Mesenteric fat pad (tissue), 1 donor: ENCODE measurements at places on chromosomes 2 and 18. TPM values are rescaled to one million over a fixed set of nuclear protein-coding genes. Genes with fewer than 3 reads are reported as not detected.

Gene NEUROD1
- not detected for total RNA-seq

Gene GATA6
- 26.6 TPM for total RNA-seq

Gene TRIB2
- 43.8 TPM for total RNA-seq

GRCh38 chr2:216478151-216478550, 20.5 kb upstream of the RPL37A start:
- no peak for DNase-seq

DNA sequence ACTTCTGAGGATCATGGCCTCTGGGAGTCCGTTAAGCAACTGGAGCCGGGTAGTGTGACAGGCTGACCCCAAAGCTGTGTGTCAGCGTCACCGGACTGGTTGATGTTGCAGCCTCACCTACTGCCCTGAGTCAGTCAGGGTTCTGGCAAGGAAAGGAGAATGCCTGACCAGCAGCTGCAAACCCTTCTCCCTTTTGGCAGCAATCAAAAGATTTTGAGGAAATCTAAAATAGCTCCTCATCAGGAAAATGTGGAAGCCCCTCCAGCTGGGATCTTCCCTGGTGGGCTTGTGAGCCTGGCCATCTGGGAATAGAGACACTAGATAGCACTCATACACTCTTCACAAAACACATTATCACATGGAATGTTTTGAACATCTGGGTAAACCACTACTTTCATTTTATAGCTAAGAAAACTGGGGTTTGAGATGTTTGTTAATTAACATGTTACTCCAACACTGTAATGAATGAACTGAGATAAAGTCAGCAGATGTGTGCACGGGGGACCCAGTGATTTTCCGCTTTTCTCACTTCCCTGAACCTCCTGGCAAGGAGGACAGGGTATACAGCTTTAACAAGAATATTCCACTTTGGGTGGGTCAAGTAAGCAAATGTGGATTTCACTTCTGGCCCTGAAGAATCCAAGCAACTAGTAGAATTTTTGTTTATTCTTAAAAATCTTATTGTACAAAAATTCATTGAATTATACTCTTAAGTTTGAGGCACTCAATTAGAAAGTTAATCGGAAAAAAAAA, 24.7 kb downstream of the CLUL1 start:
- no peak for DNase-seq

DNA sequence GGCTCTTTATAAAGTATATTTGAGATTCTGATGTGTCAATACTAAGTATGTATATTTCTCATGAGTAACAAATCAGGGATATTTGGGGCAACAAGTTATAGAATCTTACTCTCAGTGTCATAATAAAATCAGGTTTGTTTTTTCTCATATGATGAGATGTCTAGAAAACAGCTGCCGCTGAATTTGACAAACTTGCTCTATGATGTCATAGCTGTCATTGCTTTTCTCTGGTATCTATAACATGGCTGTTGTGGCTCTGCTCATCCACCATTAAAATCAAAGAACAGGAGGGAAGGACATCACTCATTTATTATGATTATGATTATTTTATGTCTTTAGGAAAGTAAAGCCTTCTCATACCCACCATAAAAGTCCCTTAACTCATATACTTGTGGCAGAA, 417.2 kb upstream of the LRRTM4 start:
- DNase-seq = no peak

GRCh38 chr2:60413814-60414168, 139.7 kb downstream of the BCL11A start:
- no peak for DNase-seq

GRCh38 chr2:184534986-184535385, 63.3 kb upstream of the ZNF804A start:
- no peak for DNase-seq

- DNase-seq = no peak
These were observed 67.8 kb upstream of the SLC4A10 start for GRCh38 chr2:161556440-161556839.

- no peak for DNase-seq
These were observed 8.6 kb upstream of the RPL37A start for GRCh38 chr2:216490061-216490460.

GRCh38 chr2:49973917-49974368, 819.6 kb upstream of the FSHR start:
- no peak for DNase-seq
